ENCODE measurements at places on chromosomes 2 and 18. TPM values are rescaled to one million over a fixed set of nuclear protein-coding genes. Genes with fewer than 3 reads are reported as not detected.

Gene ALPI
- not detected for total RNA-seq

Gene CERKL
- not detected for total RNA-seq

Gene ZAP70
- total RNA-seq, result not detected

Gene COL4A4
- 0.51 TPM for total RNA-seq

Data from fibroblast of lung (primary cell).